ENCODE measurements at places on chromosomes 5 and 9.

DNA sequence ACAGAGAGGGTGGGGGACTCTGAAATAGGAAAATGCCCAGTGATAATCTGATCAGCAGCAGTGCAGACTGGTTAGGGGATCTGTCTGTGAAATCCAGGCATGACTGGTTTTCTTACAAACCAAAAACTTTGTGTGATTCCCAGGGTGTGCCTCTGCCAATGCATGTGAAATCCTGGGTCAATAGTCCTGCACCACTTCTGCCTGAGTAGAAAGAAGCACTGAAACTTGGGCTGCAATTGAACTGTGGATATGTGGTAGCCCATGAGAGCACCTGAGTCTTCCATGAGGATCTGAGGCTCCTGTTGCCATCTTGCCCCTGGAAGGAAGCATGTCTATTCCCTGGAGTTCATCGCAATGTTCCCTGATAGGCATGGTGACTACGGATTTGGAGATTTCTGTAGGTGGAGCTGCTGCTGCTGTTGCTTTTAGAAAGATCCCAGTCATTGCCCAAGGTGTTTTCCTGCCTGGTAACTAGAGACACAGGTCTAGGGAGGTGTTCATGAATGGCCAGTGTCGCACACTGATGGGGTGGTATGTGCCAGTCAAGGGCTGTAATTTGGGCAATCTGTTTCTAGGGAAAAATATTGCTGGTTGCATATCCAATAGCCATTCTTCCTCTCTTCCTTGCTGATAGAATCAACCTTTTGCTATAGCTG lies 146.7 kb downstream of the CARTPT start:
- no peak for DNase-seq

- no peak for DNase-seq
These were observed 482.2 kb upstream of the ST8SIA4 start for GRCh38 chr5:101385276-101385675.

GRCh38 chr5:65821966-65822365 lies 100.0 kb downstream of the NLN start:
- DNase-seq: no peak

- no peak for DNase-seq
These were observed 77.0 kb upstream of the ZFAND5 start for GRCh38 chr9:72441848-72442607.

- no peak for DNase-seq
These were observed 36.5 kb downstream of the ARHGEF37 start for GRCh38 chr5:149617760-149618306.

- DNase-seq: no peak
These were observed 87.6 kb upstream of the CPLX2 start for GRCh38 chr5:175783739-175784138.

- no peak for DNase-seq
These were observed 137.1 kb upstream of the PPP1R26 start for GRCh38 chr9:135342206-135343130.

DNA sequence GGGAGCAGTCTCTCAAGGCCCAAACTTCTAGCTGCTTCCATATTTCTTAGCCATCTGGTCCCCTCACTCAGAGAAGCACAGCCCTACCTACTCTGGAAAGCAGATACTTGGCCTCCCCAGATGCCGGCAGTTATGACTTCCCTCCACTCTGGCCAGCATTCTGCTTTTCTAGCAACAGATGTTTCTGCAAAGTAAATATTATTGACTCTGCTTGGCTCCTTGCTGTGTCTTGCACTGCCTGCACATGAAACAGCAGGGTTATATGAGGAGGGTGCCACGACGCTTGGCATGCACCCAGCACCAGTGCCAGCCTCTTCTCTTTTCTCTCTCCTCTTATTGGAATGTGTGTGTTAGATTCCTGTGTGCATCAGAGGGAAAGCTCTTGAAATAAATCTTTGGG lies 99.7 kb downstream of the ARHGAP26 start:
- no peak for DNase-seq

- DNase-seq: no peak
These were observed 369.5 kb downstream of the NTRK2 start for GRCh38 chr9:85038824-85039608.

DNA sequence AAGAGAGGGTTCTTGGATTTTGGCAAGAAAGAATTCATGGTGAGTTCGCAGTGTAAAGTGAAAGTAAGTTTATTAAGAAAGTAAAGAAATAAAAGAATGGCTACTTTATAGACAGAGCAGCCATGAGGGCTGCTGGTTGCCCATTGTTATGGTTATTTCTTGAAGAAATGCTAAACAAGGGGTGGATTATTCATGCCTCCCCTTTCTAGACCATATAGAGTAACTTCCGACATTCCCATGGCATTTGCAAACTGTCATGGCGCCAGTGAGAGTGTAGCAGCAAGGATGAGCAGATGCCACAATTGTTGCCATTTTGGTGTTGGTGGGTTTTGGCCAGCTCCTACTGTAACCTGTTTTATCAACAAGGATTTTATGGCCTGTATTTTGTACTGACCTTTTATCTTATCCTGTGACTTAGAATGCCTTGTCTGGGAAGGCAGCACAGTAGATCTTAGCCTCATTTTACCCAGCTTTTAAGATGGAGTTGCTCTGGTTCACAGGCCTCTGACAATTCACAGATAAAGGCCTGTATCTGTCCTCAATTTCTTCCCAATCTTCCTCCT lies 1026.1 kb upstream of the DMAC1 start:
- DNase-seq: no peak

DNA sequence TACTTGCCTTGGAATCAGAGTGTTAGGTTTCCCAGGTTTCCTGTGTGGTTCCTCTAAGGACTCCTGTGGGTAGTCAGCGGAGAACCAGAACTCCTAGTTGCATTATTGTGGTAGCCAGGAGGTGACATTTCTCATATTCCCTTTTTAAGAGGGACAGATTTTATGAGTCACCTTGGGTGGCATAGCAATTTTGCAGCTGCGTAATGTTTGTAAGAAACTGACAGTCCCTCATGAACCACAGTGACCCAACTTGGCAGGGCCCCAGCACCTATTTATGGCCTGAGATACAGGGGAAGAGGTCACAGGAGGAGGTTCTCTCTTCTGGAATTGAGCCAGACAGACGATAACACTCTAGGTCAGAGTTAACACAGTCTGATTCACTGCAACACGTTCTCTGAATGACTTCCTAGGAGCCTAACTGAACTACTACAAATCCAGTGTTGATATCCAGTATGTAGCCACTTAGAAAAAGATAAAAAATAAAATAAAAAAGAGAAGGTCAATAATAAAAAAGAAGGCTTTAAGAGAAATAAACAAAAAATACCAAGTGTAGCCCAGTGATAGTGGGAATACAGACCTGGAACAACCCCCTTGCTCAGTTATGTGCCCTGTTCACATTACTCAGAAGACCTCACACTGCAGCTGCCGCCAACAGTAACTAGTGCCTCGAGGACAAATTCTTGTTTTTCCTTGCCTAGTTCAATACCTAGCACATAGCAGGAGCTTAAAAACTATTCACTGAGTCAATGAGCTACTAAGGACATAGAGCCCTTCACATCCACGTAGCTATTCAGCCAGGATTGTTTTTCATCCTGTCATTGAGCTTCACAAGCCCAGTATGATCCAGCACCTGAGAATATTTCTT lies 50.7 kb upstream of the VLDLR start:
- DNase-seq: peak; percentile 9

- DNase-seq: no peak
These were observed 83.7 kb downstream of the TRPM6 start for GRCh38 chr9:74804018-74804385.

DNA sequence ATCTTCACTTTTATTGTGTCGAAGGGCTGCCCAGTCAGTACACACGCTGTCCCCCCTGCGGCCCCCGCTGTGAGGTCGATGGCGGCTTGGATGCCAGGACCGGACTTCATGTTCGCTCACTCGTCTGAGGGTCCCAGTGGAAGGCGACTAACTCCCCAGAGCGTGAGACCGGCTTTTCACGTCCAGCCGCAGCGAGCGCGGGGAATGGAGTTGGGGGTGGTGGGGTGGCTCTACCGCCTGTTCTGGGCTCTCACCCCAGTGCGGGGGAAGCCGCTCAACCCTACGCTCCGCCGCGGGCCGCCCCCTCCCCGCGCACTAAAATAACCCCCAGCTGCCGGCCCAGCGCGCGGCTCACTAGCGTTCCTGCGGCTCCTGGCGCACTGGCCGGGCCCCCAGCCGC lies at the start of gene SLC25A2:
Gene SLC25A2, minus strand, starts transcription at position 294 of the 400 bp plus-strand sequence. Its CDS starts 184 bp downstream, at position 110.
- no peak for DNase-seq

Data from activated naive CD4-positive, alpha-beta T cell treated with Interleukin-2 at 50 U/mL for 16 hours (primary cell).